ENCODE measurements at places on chromosomes 5 and 9. TPM values are rescaled to one million over a fixed set of nuclear protein-coding genes. Genes with fewer than 3 reads are reported as not detected.

- no peak for DNase-seq
Observed at GRCh38 chr5:30802961-30803705, 390.4 kb upstream of the CDH6 start.

DNA sequence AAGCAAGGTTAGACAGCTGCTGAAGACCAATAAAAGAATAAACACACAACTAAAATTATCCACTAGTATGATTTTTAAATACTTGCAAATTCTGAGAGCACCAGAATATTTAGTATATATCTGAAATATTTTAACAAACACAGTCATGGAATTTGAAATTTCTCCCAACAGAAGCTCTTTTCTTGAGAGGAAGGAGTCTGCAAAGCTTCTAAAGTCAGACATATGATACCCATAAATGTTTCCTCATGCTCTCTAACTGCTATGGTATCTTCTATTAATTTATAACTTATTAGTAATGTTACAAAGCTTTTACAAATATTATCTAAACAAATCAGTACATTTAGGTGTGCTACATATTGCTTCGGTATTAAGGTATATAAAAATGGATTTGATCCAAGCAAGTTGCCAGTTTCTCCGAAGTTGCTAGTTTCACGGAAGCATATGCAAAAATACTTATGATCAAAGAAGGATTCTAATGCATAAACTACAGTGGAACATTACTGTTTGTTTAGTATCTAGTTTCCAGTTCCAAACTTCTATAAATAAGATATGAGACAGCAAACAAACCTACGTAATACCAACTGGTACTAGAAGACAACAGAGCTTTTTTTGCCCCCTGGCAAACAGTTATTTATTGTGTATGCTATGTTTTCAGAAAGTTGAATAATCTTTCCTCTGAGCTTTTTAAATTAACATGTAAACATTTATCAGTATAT, 22.0 kb downstream of the FNIP1 start:
- no peak for DNase-seq

Gene PHF24
- 36.0 TPM for total RNA-seq

DNA sequence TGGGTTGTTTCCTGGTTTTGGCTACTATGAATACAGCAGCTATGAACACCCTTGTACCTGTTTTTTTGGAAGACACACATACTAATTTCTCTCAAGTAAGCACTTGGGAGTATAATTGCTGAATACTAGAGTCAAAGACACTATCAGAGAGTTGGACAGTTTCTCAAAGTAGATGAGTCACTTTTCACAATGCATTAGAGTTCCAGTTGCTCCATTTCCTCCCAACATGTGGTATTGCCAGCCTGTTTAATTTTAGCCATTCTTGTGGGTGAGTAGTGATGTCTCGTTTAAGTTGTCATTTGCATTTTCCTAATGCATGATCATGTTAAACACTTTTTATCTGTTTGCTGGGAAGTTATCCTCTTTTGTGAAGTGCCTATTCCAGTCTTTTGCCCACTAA, 81.6 kb upstream of the GDNF start:
- no peak for DNase-seq

- DNase-seq: no peak
Observed at GRCh38 chr9:75108571-75108970, 20.3 kb downstream of the OSTF1 start.

Gene PPIP5K2
- total RNA-seq: 133 TPM
